Left ventricle myocardium inferior (tissue), 1 donor: ENCODE measurements at places on chromosomes 3 and 15. TPM values are rescaled to one million over a fixed set of nuclear protein-coding genes. Genes with fewer than 3 reads are reported as not detected.
A peak's percentile ranks its signal among the peaks of the same experiment; 100 is the strongest.

GRCh38 chr15:63595688-63596087 is 1.5 kb upstream of the FBXL22 start:
- DNase-seq = no peak

The CCDC191 gene
- 0.77 TPM for total RNA-seq

The MNS1 gene
- 1.4 TPM for total RNA-seq

- peak; percentile 46 for DNase-seq
Observed at GRCh38 chr15:90530250-90531051, 728 bp downstream of the CRTC3 start.

- DNase-seq = no peak
Observed at GRCh38 chr3:21174461-21174860, 576.5 kb downstream of the ZNF385D start.

DNA sequence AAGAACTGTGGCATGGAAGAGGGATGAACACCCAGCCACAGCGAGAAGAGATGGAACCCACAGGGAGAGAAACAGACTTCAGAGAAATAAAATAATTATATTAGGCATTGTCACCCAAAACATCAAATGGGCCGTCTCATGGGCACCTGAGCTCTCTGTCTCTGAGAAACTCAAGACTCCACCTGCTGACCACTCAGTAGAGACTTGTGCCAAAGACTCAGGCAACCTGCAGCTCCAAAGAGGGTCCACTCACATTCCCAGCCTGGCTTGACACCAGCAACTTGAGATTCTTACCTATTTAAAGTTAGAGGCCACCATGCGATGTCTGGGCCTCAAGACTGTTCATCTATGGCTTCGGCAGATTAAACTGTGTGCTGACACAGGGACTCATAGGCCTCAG is 12.0 kb downstream of the SEMA5B start:
- no peak for DNase-seq

GRCh38 chr15:101295607-101296161 is 636 bp upstream of the SNRPA1 start:
- DNase-seq = no peak

- DNase-seq = no peak
Observed at GRCh38 chr3:13863965-13864595, 15.8 kb downstream of the WNT7A start.

GRCh38 chr3:187811585-187812250 is 66.5 kb upstream of the BCL6 start:
- DNase-seq = no peak

DNA sequence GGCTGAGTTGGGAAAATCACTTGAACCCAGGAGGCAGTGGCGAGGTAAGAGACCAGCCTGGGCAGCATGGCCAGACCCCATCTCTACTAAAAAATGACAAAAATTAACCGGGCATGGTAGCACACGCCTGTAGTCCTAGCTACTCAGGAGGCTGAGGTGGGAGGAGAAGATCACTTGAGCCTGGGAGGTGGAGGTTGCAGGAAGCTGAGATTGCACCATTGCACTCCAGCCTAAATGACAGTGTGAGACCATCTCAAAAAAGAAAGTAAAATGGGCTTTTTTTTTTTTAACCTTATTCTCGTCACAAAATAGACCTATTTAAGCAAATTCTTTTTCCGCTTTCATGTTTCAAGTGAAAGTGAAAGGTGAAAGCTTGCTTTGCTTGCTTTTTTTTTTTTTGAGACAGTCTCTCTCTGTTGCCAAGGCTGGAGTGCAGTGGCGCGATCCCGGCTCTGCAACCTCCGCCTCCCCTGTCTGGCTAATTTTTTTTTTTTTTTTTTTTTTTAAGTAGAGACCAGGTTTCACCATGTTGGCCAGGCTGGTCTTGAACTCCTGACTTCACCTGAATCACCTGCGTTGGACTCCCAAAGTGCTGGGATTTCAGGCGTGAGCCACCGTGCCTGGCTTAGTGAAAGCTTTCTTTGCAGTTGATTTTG is 3.6 kb downstream of the PDIA3 start:
- no peak for DNase-seq

GRCh38 chr3:80439490-80439889 is 671.7 kb upstream of the ROBO1 start:
- DNase-seq = no peak
